Stimulated activated CD8-positive, alpha-beta memory T cell treated with anti-CD3 and anti-CD28 coated beads, Interleukin-15, amount 100 ng/mL, for 24 hours (primary cell): ENCODE measurements at places on chromosomes 2 and 18.
A peak's percentile ranks its signal among the peaks of the same experiment; 100 is the strongest.

- DNase-seq = no peak
These were observed 44.3 kb upstream of the CAB39 start for GRCh38 chr2:230668184-230668938.

DNA sequence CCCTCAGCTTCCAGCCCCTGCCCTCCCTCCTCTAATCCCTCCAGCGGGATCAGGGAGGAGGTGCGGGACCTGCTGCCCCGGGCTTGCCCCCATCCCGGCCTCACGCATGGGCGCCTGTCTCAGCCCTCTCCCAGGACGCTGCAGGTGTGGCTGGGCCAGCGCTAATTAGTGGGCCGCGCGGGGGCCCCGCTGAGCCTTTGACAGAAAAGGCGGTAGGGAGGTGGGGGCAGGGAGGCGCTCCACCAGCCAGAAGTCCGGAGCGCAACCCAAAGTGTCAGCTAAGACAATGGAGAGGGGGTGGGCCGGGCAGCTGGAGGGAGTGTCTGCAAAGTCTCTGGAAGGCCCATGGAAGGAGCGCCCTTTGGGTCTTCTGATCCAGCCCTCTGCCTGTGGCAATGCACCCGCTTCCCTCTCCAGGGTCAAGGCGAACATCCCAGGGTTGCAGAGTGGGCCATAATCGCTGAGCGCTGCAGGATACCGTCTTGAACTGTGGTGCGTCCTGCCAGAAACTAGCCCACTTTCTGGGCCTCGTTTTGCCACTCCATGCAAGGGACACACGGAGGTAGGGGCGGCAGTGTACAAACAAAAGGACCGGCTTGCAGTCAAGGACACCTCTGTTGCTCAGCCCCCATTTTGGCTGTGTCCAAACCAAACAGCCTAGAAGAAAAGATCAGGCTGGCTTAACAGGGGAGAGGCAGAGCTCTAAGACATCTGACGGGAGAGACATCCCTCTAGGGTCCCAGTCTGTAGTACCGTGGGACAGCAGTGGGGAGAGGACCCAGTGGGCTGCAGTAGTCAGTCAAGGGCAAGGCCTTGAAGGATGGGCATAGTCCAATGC is 3.5 kb downstream of the ATP6V1B1 start:
- DNase-seq = no peak

- DNase-seq = no peak
These were observed 305.0 kb upstream of the LRP1B start for GRCh38 chr2:142435847-142436246.

DNA sequence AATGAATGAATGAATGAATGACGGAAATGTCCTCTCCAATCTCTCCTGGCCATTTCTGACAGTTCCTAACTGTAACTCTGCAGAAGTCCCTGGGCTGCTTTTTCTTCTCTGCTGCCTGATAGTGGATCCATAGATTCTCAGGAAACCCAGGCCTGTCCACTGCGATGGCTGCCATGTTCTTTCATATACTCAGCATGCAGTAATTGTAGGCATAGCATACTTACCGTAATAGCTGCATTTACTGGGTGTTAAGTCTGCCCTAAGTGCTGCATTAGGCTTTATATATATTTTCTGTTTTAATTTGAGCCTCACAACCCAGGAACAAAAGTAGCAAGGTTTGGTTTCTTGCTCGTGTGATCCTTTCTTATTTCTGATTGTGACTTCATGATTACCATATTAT is 122.9 kb downstream of the DCC start:
- no peak for DNase-seq

DNA sequence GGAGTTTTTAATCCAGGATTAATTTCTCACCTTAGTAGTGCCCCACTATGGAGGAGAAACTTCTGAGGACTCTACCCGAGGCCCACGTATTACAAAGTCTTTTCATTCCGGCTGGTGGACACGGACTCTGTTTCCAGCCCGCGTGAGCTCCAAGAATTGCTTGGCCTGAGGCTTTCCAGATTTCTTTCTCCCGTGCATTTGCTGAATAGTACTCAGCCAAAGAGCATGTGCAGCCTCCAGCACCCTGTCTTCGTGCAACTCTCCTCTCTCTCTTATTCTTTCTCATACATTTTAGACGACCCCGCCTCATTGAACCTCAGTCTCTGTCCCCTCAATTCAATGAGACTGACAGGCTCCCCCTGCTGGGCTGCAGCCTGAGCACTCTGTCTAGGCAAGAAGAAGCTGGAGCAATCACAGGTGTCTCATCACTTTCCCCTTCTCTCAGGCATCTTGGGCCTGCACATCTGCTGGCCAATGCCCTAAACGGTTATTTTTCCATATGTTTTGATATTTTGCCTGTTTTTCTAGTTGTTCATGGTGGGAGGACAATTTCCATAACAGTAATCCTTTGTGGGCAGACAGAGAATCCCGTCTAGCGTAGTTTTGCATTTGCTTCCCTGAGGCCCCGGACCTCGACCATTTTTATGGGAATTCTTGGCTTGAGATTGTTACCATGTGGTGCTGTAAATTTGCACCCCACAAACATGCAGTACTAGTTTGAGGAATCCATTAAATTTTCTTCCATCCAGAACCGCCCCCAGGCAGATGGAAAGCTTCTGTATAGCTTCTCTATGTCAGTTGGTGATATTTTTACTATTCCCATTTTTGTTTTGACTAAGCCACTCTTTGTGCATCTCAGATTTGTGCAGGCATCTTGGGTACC is 50.1 kb upstream of the LPIN2 start:
- no peak for DNase-seq

GRCh38 chr2:157190151-157190550 is 67.4 kb upstream of the GALNT5 start:
- no peak for DNase-seq

DNA sequence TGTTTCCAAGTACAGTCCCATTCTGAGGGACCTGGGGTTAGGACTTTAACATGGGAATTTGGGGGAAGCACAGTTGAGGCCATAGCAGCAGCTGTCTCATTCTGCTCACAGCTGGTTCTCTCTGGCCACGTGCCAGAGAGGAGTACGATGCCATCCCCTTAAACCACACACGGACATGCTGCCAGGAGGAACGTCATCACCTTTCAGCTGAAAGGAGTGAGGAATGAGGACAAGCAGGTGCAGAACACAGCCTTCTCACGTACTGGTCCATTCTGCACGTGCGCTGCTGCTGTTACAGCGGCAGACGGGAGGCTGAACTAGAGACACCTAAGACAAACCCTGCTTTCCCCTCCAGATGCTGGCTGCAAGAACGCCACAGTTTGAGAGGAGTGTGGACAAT is 33.5 kb downstream of the ODC1 start:
- no peak for DNase-seq

- DNase-seq = no peak
These were observed 245.0 kb downstream of the PTGR3 start for GRCh38 chr18:74963820-74964446.

- no peak for DNase-seq
These were observed 91.0 kb downstream of the TMEM185B start for GRCh38 chr2:120132190-120132589.

- no peak for DNase-seq
These were observed 61.8 kb downstream of the COMMD1 start for GRCh38 chr2:61967262-61967661.

DNA sequence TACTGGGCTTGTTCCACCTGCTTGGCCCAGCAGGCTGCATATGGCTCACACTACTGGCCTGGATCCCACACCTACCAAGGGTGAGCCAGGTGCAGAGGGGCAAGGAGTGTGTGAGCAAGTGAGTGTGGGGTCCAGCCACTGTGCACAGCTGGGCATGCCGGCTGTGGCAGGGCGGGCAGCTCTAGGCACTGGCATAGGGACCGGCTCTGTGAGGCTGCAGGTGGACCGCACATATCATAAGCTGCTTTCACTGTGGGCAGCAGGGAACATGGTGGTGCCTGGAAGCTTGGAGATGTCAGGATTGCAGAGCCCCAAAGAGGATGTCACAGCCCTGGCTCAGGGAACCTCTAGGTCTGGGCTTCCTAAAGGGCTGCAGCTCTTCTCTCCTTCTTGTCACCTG is 154.3 kb downstream of the THSD7B start:
- no peak for DNase-seq

DNA sequence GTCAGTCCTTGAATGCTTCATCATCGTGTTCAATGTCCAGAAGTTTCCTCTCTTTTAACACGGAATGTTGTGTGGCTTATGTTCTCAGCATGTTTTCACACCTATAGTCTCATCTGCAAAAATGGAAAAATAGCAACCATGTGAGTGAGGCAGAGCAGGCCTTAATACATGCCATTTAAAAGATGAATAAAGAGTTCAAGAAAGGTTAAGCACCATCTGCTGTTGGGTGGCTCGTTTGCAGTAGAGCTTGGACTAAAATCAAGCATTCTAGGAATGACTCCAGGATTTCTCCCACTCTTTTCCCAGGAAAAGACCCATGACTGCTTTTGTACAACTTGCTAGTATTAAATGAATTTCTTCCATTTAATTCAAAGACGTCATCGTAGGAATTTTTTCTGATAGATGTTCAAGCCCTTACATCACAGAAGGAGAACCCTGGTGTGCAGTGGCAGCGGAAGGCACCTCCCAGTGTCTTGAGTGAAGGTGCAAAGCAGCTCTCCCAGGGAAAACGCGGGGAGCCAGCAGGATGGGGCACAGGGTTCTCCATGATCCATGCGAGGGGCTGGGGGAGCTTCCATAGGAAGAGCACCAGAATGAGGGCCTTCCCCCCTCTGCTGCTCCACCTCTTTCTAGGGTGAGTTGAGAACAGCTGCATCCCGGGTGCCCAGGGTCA is 9.6 kb downstream of the DCDC2C start:
- DNase-seq = no peak

- no peak for DNase-seq
These were observed 159.7 kb downstream of the SMAD7 start for GRCh38 chr18:48790869-48791635.

- no peak for DNase-seq
These were observed 18.8 kb downstream of the EPHA4 start for GRCh38 chr2:221553333-221553732.

DNA sequence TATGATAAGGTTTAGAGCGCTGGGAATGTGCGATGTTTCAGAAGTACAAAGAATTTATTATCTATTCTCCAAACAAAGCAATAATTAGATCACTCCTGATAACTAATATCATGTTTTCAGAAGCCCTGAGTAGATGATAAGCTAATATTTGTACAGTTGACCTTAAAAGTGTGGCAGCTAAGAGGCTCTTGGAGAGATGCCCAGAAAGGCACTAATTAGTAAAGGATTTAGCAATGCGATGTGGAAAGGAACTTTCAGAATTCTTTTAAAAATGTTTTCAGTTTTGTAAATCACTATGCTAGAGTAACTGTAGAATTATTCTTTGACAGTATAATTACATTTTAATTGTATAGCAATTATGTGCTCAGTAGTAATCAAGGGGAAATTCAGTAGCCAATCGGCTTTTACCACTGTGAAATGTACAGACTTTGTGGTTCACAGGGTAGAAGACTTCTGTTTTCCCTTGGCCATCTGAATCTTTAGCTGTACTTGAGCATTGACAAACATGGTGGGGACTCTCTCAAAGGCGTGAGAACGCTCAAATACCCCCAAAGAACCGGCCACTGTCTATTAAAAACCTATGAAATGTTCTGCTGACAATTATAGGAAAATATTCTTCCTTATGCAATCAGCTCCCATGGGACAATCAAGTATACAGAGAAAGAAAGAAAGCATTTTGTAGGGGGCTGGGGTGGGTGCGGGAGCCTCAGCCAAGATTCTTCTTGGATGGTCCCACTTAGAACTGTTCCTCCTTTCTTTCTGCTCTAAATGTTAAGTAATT is 262.8 kb upstream of the AGAP1 start:
- DNase-seq = no peak

DNA sequence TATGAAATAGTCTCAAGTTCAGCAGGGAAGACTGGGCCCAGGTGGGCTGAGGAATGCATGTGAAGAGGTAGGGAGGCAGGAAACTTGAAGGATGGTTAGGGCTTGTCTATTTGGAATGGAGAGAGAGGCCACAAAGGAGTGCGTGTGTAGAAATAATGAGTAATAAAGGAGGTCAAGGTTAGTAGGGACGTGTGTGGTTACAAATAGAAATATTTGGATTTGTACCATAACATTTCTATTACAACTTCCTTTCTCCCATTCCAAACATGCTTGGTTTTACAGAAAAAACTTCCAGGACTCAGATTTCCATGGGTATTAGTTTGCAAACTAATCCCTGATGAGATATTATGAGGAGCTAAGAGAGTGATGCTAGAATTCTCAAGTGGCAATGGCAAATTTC is 280.6 kb downstream of the NCKAP5 start:
- no peak for DNase-seq

DNA sequence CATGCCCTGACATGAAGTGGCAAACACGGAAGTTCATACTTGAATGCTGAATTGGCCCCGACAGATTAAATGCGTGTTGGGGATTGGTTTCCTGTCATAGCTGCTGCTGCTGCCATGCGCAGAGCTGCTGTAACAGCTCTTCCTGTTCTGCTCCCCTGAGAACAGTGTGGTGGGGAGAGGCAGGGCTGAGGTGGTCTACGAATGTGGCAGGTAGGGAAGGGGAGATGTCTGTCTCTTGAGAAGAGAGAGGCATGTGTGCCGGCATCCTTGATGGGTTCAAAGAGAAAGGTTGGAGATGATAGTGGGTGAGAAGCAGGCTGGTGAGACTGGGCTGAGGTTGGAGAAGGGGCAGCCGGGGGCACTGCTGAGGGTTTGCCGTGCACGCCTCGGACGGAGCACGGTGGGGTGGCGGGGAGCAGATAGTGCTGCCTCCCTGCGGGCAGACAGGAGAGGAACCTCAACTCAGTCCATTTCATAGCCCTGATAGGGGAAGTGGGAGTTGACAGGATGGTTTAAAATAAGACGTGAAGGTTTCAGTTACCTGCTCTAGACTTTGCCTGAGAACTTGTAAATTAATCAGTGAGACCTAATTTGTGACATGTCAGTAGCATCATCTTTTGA is 46.1 kb downstream of the TMEM185B start:
- peak; percentile 56 for DNase-seq

GRCh38 chr2:179677746-179678505 is 183.5 kb downstream of the ZNF385B start:
- no peak for DNase-seq

GRCh38 chr2:158723181-158723838 is 71.8 kb upstream of the DAPL1 start:
- no peak for DNase-seq

GRCh38 chr2:37802211-37802752 is 122.8 kb upstream of the RMDN2 start:
- DNase-seq = no peak

DNA sequence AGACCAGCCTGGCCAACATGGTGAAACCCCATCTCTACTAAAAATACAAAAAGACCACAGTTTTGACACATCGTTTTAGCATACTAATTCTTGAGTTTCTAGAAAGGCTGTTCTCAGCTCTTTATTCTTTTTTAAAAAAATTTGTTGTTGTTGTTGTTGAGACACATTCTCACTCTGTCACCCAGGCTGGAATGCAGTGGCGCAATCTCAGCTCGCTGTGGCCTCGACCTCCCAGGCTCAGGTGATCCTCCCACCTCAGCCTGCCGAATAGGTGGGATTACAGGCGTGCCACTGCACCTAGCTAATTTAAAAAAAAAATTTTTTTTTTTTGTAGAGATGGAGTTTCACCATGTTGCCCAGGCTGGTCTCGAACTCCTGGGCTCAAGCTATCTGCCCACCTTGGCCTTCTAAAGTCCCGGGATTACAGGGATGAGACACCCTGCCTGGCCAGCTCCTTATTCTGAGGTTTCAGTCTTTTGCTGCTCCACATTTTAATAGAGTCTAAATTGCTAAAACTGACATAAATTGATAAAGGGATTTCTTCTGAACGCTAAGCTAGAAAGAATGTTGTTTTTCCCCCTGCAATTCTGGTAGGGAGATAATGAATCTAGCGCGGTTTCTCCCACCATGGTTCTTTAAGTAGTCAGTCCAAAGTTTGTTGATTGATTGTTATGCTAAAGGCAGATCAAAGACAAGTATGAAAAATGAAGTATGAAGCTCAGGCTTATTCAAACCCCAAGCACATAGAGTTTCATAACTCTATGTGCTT is 32.6 kb upstream of the CABLES1 start:
- DNase-seq = no peak
